ENCODE measurements at places on chromosomes 16 and 17.

DNA sequence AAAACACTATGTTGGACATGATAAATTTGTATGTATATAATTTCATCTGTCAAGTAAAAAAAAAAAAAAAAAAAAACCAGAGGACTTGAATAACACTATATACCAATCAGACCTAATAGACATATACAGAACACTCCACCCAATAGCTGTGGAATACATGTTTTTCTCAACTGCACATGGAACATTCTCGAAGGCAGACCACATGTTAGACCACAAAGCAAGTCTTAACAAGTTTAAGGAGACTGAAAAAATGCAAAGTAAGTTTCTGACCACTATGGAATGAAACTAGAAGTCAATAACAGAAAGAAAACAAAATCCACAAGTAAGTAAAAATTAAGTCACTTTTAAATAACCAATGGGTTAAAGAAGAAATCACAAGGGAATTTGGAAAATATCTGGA is 8.4 kb upstream of the CNTNAP4 start:
- DNase-seq: no peak
- no peaks in the 10 kb centered on the region for H3K36me3 ChIP-seq
- H3K4me1 ChIP-seq: no peaks in the 10 kb centered on the region
- no peak overlapping the region for H3K4me3 ChIP-seq
- no peak overlapping the region for H3K27ac ChIP-seq
- H3K27me3 ChIP-seq: no peaks in the 10 kb centered on the region

- H3K27ac ChIP-seq: no peak overlapping the region
- H3K4me3 ChIP-seq: no peak overlapping the region
- H3K27me3 ChIP-seq: no peaks in the 10 kb centered on the region
- H3K36me3 ChIP-seq: peaks cover 82% of the 10 kb centered on the region
Measured at GRCh38 chr17:17153709-17154108, 52.4 kb downstream of the PLD6 start.

DNA sequence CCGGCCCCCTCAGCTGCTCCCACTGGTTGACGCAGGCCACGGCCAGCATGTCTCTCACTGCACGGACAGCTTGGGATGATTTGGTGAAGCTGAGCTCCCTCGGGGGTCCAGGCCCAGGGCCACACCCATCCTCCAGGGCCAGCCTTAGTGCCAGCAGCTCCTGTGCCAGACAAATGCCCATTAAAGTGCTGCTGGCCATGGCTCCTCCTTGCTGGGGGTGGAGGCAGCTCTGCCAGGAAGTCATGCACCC is 2.5 kb downstream of the TRIM47 start:
- DNase-seq: no peak
- H3K27me3 ChIP-seq: no peaks in the 10 kb centered on the region
- H3K27ac ChIP-seq: no peak overlapping the region
- H3K4me1 ChIP-seq: peaks cover 31% of the 10 kb centered on the region
- peak overlapping the region; percentile 55 for H3K4me3 ChIP-seq

DNA sequence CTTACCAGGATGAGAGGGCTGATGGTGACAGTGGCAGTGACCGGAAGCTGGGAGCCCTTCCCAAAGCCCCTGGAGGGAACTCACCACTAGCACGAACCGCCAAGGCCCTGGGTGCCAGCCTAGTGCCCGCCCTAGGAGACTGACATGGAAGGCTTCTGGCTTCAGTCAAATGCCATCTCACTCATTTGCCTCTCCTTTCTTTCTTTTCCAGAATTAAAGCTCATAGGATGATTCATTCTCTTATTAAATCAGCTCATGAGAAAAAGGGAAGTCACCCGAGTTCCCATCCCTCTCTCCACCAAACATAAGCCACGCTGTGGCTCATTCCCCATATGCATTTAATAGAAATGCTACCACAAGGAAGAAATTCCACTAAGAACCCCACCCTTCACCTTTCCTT is 12.1 kb downstream of the CUEDC1 start:
- H3K27me3 ChIP-seq: no peaks in the 10 kb centered on the region
- peak overlapping the region; percentile 17 for H3K27ac ChIP-seq
- peaks cover 72% of the 10 kb centered on the region for H3K4me1 ChIP-seq
- no peak overlapping the region for H3K4me3 ChIP-seq
- H3K36me3 ChIP-seq: no peaks in the 10 kb centered on the region

GRCh38 chr16:19883296-19883965 is 1.2 kb downstream of the GPRC5B start:
- H3K4me1 ChIP-seq: no peaks in the 10 kb centered on the region
- DNase-seq: peak; percentile 59
- no peaks in the 10 kb centered on the region for H3K27me3 ChIP-seq
- peak overlapping the region; percentile 62 for H3K4me3 ChIP-seq
- H3K36me3 ChIP-seq: no peaks in the 10 kb centered on the region

DNA sequence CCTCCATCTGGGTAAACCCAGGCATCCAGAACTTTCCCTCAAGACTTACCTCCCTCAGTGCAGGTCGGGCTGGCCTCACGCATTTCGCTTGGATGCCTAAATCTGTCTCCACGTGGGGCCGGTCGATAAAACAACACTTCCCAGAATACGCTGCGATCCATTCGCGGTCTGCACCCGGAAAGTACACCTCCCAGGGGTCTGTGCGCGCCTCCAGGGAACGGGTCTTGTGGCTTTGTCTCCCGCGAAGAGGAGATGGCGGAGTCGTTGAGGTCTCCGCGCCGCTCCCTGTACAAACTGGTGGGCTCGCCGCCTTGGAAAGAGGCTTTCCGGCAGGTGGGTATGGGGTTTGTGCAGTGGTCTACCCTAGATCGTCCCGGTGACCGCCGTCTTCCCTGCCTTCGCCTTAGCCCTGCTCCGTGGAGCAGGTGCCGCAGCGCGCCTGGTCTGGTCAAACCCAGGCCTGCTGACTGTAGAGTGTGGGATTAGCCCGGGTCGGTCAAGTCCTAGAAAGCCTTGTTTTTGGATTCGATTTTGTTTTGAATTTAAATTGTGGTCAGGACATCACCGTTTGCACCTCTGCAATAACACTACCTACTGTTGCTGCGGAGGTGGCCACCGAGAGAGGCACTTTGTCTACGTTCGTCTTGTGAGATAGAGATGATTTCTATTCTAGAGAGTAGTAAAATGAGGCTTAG is at the start of gene RPAIN:
RPAIN (plus strand) TSS at position 224 of the 695 bp plus-strand sequence; CDS start at position 253, 29 bp downstream.
- H3K27me3 ChIP-seq: no peaks in the 10 kb centered on the region
- H3K4me3 ChIP-seq: peak within 1 kb of the TSS; percentile 81
- no peaks in the 10 kb centered on the region for H3K4me1 ChIP-seq
- peaks cover 16% of the 10 kb centered on the region for H3K36me3 ChIP-seq
- DNase-seq: peak; percentile 80

DNA sequence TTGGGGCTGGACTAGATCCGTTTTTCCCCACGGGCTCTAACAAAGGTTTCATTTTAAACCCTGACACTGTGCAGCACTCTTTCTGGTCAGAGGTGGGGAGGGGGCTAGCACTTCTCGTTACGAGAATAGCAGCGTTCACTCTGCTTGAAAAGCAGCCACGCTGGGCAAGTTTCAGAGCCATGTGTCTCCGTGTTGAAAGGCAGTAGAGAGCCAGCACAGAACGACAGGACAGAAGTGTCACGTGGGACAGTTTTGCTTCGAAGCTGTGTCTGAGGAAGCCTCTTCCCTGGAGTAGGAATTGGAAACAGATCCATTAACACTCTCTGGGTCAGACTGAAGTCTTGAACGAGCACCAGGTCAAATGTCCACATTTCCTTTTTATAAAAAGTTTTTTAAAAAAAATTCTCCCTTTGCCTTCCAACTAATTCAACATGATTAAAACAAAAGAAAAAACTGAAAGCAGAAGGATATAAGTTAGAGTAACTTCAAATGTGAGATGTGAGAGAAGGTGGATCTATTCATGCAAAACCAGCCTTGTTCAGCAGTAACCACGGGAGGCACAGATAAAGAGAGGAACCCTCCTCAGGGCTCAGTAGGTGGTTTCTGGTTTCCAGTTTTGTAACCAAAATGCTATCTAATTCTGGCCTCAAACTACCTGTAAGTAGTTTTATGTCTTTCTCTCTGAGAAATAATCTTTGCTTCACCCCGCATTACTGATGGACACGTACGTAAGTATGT is 65.0 kb downstream of the SMG6 start:
- H3K27ac ChIP-seq: no peak overlapping the region
- H3K4me3 ChIP-seq: no peak overlapping the region
- no peaks in the 10 kb centered on the region for H3K4me1 ChIP-seq
- no peaks in the 10 kb centered on the region for H3K36me3 ChIP-seq

GRCh38 chr16:80695020-80695419 is 109.4 kb downstream of the CDYL2 start:
- H3K27me3 ChIP-seq: no peaks in the 10 kb centered on the region
- DNase-seq: no peak
- H3K27ac ChIP-seq: no peak overlapping the region
- H3K4me1 ChIP-seq: no peaks in the 10 kb centered on the region

GRCh38 chr17:13462673-13463124 is 139.0 kb downstream of the HS3ST3A1 start:
- no peaks in the 10 kb centered on the region for H3K27me3 ChIP-seq
- H3K4me1 ChIP-seq: peaks cover 19% of the 10 kb centered on the region
- peak; percentile 92 for DNase-seq
- H3K36me3 ChIP-seq: no peaks in the 10 kb centered on the region

GRCh38 chr17:11814655-11815262 is 182.5 kb downstream of the ZNF18 start:
- H3K27ac ChIP-seq: no peak overlapping the region
- no peak overlapping the region for H3K4me3 ChIP-seq
- no peaks in the 10 kb centered on the region for H3K27me3 ChIP-seq
- H3K36me3 ChIP-seq: no peaks in the 10 kb centered on the region

- H3K4me1 ChIP-seq: no peaks in the 10 kb centered on the region
- DNase-seq: no peak
- no peak overlapping the region for H3K27ac ChIP-seq
- no peaks in the 10 kb centered on the region for H3K27me3 ChIP-seq
Measured at GRCh38 chr16:50520451-50521245, 27.5 kb upstream of the NKD1 start.

GRCh38 chr17:2267354-2267753 is 36.2 kb downstream of the SMG6 start:
- no peak overlapping the region for H3K27ac ChIP-seq
- H3K4me1 ChIP-seq: no peaks in the 10 kb centered on the region
- H3K36me3 ChIP-seq: no peaks in the 10 kb centered on the region
- H3K4me3 ChIP-seq: no peak overlapping the region
- no peaks in the 10 kb centered on the region for H3K27me3 ChIP-seq

DNA sequence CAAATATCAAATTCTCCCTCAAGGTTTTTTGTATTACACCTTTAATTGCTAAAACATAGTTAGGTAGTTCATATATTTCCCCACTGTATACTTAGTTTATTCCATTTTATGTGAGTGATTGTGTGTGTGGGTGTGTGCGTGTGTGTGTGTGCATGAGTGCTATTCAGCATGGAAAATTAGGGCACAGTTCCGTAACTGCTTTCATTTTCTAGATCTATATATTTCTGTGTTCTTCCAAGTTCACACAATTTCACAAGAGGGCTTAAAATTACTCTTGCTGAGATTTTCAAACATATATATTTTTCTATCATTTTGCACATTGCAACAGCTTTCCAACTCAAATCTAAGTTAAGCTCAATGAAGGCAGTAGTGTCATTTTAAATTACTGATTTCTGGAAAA is 782.9 kb upstream of the SOX9 start:
- no peaks in the 10 kb centered on the region for H3K4me1 ChIP-seq
- peaks cover 19% of the 10 kb centered on the region for H3K27me3 ChIP-seq
- H3K36me3 ChIP-seq: no peaks in the 10 kb centered on the region
- H3K27ac ChIP-seq: no peak overlapping the region
- no peak overlapping the region for H3K4me3 ChIP-seq

DNA sequence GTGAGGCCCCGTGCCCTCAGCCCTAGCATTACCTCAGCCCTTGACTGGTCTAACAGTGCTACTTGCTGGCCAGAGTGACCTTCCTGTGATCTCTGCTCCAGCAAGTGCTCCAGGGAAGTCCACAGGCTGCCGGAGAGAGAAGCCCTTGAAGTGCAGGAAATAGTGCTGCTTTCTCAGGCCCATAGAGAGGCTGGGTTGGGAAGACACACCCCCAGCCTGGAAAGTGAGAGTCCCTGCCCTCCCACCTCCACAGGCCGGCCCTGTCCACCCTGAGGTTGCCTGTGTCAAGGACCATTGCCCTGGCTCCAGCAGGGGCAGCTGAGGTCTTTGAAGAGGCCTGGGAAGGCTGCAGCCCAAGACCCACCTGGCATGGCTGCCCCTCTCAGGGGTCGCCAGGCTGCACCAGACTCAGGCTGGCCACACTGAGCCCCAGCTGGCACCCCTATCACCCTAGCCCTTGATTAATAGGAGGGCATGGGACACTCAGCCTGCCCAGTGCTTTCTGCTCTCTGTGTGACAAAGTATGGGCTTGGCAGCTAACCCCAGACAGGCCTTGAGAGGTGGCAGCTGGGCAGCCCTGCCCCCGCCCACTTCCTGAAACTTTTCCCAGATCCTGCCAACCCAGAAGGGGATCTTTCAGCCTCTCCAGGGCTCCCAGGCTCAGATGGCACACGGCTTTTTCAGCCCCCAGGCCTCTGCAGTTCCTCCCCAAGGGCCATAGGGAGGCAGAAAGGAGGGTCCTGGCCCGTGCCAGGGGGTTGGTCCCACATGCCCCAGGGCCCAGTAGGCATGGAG is 21.7 kb downstream of the ATP6V0D1 start:
- no peak overlapping the region for H3K4me3 ChIP-seq
- H3K36me3 ChIP-seq: no peaks in the 10 kb centered on the region
- H3K4me1 ChIP-seq: no peaks in the 10 kb centered on the region

- no peaks in the 10 kb centered on the region for H3K27me3 ChIP-seq
- H3K4me3 ChIP-seq: no peak overlapping the region
- no peaks in the 10 kb centered on the region for H3K36me3 ChIP-seq
- H3K27ac ChIP-seq: no peak overlapping the region
- H3K4me1 ChIP-seq: no peaks in the 10 kb centered on the region
Measured at GRCh38 chr17:70030371-70030770, 44.7 kb upstream of the KCNJ16 start.

- H3K4me1 ChIP-seq: peaks cover 37% of the 10 kb centered on the region
- H3K27me3 ChIP-seq: no peaks in the 10 kb centered on the region
- H3K27ac ChIP-seq: peak overlapping the region; percentile 2
- no peak for DNase-seq
Measured at GRCh38 chr17:16442594-16443510, 27.5 kb downstream of the TRPV2 start.

DNA sequence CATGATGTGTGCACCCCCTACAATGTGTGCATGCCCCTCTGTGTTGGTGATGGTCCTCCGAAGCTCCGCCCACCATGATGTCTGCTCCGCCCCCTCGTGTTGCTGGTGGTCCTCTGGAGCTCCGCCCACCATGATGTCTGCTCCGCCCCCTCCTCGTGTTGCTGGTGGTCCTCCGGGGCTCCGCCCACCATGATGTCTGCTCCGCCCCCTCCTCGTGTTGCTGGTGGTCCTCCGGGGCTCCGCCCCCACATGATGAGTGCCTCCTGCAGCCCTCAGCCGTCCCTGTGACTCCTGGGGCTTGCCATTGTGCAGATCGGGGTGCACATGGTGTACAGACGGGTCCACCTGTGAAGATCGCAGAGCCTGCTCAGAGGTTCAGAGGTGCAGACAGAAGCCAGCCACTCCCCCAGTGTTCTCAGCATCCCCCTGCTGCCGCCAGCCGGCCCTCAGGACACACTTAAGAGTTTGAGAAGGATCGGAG is 129.1 kb upstream of the CHMP6 start:
- no peaks in the 10 kb centered on the region for H3K4me1 ChIP-seq
- H3K27ac ChIP-seq: no peak overlapping the region
- H3K27me3 ChIP-seq: no peaks in the 10 kb centered on the region
- peaks cover 13% of the 10 kb centered on the region for H3K36me3 ChIP-seq
- peak; percentile 53 for DNase-seq
- H3K4me3 ChIP-seq: no peak overlapping the region

- no peak overlapping the region for H3K27ac ChIP-seq
- peaks cover 39% of the 10 kb centered on the region for H3K36me3 ChIP-seq
- H3K4me3 ChIP-seq: no peak overlapping the region
- no peak for DNase-seq
Measured at GRCh38 chr17:67238991-67239390, 6.0 kb downstream of the HELZ start.
